NCI-H446 (cell line): ENCODE measurements at places on chromosomes 16 and 17.
A peak's percentile ranks its signal among the peaks of the same experiment; 100 is the strongest.

- DNase-seq, result no peak
These were observed 5.4 kb downstream of the PGS1 start for GRCh38 chr17:78383725-78384471.

DNA sequence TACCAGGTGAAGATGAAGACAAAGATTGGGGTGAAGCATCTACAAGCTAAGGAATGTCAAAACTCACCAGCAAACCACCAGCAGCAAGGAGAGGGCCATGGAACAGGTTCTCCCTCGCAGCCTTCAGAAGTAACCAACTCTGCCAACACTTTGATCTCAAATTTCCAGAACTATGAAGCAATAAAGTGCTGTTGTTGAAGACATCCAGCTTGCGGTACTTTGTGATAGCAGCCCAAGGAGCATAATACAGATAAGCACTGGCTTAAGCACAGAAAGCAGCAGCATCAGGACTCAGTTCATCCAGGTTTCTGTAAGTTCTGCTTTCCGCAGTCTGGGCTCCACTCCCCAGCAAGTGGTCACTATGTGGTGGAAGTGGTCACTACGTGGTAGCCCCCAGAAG, 16.0 kb upstream of the CDRT4 start:
- DNase-seq, result no peak

GRCh38 chr17:44906763-44907728, 7.8 kb upstream of the EFTUD2 start:
- DNase-seq, result no peak

DNA sequence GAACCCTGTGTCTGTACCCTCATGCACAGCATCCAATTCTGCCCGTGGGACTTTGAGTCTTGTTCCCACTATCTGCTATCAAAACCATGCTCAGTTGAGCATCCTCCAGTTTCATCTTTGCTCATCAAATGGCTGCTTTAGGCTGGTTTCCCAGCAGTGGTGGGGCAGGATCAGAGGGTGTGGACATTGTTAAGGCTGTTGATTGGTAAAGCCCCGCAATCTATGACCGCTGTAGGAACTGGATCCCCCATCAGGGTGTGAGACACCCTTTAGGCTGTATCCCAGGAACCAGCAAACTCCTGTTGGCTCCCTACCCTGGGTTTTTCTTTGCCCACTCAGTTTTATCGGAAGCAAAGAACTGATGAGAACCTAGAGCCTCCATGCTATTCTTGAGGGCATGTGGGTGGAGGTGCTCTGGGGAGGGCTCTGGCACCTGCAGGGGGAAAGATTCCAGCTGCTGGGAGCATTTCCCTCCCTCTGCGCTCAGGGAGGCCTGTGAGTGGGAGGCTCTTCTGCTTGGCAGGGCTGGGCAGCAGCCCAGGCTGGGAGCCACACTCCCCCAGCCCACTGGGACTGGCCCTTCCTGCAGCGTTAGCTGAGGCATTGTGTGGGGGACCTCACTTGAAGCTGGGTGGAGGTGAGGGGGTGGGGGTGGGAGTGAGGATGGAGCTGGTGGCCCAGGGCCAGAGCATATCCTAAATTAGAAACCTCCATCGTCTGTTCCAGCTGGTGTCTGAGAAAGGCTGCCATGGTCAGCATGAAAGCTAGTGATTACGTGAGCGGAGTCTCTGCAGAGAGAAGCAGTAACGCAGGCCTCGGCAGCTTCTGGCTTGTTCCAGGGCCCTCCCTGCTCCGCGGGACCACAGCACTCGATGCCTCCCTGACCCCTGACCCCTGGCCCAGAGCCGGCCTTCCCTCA, 160.6 kb downstream of the IRF8 start:
- no peak for DNase-seq

GRCh38 chr16:86789621-86790051, 211.3 kb downstream of the FOXL1 start:
- DNase-seq, result no peak

- no peak for DNase-seq
These were observed 272.4 kb downstream of the C16orf95 start for GRCh38 chr16:87044829-87045228.

- no peak for DNase-seq
These were observed 7.9 kb downstream of the NKD1 start for GRCh38 chr16:50555952-50556673.

DNA sequence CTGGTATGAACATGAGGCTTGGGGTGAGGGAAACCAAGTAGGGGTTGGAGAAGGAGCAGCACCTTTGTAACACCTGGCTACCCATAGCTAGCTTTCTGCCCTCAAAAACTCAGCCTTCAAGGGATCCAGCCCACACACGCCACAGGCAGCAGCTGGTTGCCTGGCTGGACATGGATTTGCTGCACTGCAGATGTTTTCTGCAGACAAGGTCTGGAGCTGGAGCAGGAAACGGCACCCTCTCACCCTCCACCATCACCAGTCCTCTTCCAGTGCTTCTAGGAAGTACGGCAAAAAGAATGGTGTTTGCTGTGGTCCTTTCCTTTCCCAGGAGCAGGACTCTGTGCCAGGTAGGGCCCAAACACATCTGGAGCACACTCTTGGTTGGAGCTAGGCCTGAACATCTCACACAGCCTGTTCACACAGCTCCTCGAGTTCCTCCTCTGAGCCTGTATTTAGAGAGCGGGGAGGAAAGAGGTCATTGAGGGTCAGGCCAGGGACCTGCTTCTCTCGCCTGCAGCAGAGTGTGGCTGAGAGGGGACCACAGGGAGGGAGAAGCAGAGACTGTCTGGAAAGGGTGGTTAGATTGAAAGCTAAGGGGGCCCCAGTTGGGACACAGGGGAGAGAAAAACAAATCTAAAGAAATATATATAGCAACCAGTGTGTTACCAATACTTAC, 2.7 kb upstream of the SUPT4H1 start:
- DNase-seq, result no peak

GRCh38 chr16:75138636-75139035, 9.7 kb upstream of the ZFP1 start:
- DNase-seq, result no peak

DNA sequence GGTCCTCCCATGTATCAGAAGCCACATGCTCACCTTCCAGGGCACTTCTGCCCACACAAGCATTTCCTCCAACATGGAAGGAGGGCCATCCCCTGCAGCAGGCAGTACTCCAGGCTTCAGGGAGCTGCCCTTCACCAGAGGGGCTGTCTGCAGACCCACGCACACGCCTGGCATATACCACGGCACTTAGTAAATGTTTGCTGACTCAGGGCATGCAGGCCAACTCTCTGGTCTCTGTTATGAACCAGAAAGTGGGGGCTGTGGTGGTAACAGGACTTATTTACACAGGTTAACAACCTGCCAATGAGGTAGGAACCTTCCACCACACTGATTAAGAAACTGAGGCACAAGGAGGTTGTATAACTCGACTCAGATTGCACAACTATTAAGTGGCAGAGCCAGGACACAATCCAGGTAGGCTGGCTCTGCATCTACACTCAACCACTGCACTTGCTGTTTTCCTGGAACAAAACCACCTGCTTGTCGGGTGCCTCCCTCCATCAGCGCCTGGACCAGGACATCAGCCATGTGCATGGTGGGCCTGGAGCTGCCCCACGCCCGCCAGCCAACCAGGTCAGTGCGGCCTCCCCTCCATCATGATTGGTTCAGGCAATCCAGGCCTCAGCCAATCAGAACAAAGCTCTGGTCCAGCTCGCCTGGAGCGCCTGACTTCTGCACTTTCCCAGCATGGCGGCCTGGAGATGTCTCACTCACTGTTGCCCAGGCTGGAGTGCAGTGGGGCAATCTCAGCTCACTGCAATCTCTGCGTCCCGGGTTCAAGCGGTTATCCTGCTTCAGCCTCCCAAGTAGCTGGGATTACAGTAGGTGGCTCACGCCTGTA, 19.2 kb downstream of the ACTG1 start:
- no peak for DNase-seq

DNA sequence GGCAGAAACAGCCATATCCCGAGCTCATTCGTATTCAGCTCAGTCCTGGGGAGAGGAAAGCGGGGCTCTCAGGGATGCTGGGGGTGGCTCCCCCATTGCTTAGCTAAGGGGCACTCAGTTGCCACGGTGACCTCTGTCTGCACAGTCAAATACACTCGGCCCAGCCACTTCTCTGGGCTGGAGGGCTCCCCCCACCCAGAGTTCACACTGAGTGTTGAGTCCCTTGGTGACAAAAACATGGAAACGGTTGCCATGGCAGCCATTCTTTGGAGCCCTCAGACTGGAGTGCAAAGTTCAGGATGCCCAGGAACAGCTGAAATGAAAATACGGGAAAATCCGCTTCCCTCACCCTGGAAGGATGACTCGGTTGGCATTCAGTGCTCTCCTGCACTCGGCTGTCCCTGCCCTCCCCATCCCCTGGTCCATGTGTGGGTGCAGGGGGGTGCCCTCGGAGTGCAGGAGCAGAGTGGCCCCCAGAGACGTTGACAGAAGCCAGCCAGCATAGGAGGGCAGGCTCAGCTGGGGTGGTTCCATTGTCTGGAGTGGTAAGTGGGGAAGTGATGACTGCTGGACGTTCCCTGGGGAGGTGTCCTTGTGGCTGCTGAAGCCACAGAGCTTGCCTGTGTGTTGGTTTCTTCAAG, 216.5 kb downstream of the NTN1 start:
- DNase-seq, result no peak

DNA sequence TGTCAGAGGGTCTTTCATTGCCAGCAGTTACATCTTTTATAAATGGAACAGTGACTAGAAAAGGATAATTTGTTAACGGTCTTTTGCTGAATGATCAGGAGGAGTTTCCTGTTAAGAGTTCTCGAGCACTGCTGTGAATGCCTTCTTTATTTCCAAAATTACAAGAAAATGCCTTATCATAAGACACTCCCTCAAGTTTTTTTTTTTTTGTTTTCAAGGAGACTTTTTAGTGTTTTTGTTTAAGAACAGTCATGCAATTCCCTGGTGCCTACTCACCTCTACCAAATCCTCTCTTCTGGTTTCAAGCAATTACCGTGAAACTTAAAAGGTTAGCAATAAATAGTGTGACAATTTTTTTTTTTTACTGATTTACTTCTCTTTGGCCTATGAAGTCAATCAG, 19.0 kb upstream of the VWA3A start:
- no peak for DNase-seq

DNA sequence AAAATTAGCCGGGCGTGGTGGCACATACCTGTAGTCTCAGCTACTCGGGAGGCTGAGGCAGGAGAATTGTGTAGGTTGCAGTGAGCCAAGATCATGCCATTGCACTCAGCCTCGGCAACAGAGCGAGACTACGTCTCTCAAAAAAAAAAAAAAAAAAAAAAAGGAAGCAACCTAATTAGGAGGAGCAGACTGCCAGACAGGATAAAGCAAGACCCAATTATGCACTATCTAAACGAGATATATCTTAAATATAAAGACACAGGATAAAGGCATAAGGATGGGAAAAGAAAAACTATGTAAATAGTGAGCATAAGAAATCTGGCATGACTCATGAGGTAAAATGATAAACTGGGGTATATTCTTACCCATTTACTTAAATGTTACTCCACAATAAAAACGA, 4.9 kb downstream of the TXNDC11 start:
- DNase-seq, result no peak

DNA sequence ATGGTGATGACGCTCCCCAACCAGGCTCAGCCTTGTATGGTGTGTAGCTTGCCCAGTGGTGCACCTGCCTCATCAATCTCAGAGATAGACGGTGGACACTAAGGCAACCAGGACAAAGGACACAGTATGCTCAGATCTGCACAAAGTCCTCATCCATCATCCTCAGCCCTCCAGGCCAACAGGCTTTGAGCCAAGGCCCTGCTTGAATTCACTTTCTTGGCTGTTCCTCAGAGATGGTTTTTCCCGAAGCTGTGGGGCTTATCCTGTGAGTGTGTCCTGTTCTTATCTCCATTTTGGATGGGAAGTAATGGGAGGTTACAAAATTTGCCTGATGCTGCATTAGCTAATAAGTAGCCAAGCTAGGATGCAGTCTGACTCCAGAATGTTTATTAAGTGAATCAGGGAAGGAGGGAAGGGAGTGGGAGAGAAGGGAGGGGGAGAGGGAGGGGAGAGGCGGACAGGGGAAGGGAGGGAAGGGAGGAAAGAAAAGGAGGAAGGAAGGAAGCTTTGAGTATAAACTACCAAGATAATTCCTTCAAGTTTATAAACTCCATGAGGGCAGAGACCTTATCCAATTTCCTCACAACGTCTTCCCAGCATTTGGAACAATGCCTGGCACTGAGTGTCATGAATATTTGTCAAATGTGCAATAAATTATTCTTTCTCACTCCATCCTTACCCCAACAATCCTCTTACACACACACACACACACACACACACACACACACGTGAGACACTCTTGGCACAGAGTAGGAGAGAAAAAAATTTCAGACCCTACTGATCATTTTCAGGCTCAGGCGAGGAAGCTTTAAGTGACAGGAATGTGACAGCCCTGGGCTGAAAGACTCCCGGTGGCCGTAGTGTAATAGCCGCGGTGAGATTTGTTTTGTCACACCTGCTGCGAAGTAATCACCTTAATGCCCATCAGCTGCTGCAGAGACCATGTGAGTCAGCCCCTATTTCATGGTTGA, 84.3 kb downstream of the BMERB1 start:
- DNase-seq, result peak; percentile 6

- DNase-seq, result no peak
These were observed 589 bp downstream of the NMT1 start for GRCh38 chr17:45061606-45062205.

DNA sequence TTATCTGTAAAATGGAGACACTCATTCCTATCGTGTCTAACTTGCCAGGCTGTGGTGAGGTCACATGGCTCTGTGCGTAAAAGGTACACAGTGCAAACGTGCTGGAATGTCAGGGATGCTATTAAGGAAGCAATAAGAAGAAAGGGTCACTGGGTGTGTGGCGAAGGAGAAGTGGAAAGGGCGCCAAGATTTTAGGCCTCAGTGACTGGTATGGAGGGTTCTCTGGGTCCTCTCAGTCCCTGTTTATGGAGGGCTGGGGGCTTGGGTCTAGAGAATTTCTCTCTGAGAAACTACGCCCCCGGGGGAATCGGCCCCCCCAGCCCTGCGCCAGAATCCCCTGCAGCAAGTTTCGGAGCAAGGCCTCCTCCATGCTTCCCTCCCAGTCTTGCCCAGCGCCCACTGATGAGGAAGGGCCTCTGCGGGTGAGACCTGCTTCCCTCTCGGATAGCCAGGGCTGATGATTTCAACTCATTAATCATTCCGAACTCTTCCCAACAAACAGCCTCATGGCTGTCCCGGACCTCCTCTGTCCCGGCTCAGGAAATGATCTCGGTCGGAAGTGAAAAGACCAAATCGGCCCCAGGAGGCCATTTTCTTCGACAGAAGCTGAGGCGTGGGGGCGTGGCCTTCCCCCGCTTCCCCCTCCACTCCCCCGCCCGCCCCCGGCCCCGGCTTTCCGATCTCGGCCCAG, 1.2 kb upstream of the HEXIM1 start:
- DNase-seq, result peak; percentile 71

DNA sequence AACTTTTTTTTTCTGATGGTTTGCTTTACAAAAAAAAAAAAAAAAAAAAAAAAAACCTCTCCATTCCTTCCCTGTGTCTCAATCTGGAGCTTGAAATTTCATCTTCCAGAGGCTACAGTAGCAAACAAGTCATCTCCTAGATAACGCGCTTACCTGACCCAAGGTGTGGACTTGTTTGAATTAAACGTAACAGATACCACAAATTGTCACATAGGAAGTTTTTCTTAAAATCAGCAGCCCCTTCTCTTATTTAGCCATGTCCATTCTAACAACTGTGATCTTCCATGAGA, 2.0 kb downstream of the STAT5B start:
- DNase-seq, result no peak

GRCh38 chr17:29155966-29156338, 24.2 kb downstream of the MYO18A start:
- no peak for DNase-seq

GRCh38 chr16:67116388-67117311, 6.9 kb downstream of the PHAF1 start:
- no peak for DNase-seq

- DNase-seq, result no peak
These were observed 937.7 kb downstream of the CDH8 start for GRCh38 chr16:61098505-61098904.
